ENCODE measurements at places on chromosomes 3 and 15. TPM values are rescaled to one million over a fixed set of nuclear protein-coding genes. Genes with fewer than 3 reads are reported as not detected.

The OXTR gene
- total RNA-seq: 70.9 TPM

The C3orf22 gene
- not detected for total RNA-seq

The ISLR gene
- total RNA-seq: 136 TPM

The ZNF501 gene
- 3.5 TPM for total RNA-seq

The ADIPOQ gene
- not detected for total RNA-seq

The WDR93 gene
- 1.2 TPM for total RNA-seq

The CCDC80 gene
- total RNA-seq: 318 TPM

The GOLGA6L4 gene
- total RNA-seq: 0.29 TPM

The CHRNA5 gene
- 1.2 TPM for total RNA-seq

The GOLGA8T gene
- not detected for total RNA-seq

The GRM2 gene
- total RNA-seq: not detected

The EPHB3 gene
- total RNA-seq: 1.4 TPM

The AQP9 gene
- not detected for total RNA-seq

The IL17RD gene
- total RNA-seq: 4.6 TPM

The GPR149 gene
- not detected for total RNA-seq

The PLS1 gene
- total RNA-seq: 0.53 TPM

The TP53BP1 gene
- total RNA-seq: 38.9 TPM

The UBE2Q2 gene
- 37.7 TPM for total RNA-seq

The SERINC4 gene
- total RNA-seq: not detected

The FEZF2 gene
- total RNA-seq: not detected

The TRH gene
- total RNA-seq: 0.18 TPM

The PPP1R14D gene
- total RNA-seq: not detected

The GOLGA8S gene
- total RNA-seq: not detected

The RETNLB gene
- not detected for total RNA-seq

The ARPP21 gene
- total RNA-seq: not detected

The SPESP1 gene
- total RNA-seq: 0.58 TPM

The PLD1 gene
- total RNA-seq: 8.0 TPM

The HRH1 gene
- 11.2 TPM for total RNA-seq

The RHOV gene
- total RNA-seq: not detected

The DPPA4 gene
- not detected for total RNA-seq

The VWA5B2 gene
- total RNA-seq: not detected

The CNTN4 gene
- not detected for total RNA-seq

The CLDND1 gene
- total RNA-seq: 51.6 TPM

The CAMP gene
- not detected for total RNA-seq

The PATL2 gene
- not detected for total RNA-seq

The NANOGP8 gene
- total RNA-seq: not detected

The SPSB4 gene
- not detected for total RNA-seq

The ATP13A4 gene
- total RNA-seq: not detected
